ENCODE measurements at places on chromosomes 3 and 15.

DNA sequence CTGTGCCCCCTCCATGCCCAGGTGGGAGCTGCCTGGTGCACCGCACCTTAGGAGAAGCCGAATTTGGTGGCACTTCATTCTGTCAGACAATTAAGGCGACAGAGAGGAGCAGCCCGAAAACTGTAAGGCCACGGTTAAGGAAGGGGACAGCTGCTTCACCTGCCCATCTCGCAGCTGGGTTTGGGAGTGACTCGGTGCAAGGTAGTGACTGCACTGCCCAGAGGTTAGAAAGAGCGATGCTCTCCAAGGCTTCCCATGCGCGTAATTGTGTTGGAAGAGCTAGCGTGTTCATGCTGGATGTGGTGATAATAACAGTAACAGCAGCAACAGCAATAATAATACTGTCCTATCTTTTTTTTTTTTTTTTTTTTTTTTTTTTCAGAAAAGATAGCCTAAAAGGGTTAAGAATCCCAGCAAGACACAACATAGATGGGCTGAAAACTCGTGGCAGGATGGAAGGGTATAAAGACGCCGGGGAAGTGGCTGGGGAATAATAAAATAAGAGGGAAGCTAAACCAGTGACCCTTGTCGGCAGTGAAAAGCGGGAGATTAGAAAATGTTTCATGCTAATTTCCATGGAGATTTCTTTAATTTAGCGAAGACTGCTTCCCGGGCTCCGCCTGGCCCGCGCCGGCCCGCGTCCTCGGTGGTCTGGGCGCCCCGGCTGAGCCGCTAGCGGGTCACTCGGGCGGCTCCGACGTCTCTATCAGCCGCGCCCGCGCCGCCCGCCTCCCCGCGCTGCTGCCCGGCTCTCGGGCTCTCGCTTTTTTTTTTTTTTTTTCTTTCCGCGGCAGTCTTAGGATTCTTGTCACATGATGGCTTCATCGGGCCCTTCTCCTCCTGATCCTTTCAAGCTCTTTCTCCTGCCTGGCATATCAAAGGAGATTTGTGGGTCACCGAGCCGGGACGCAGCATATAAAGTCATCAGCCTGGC lies 617.1 kb downstream of the NR2F2 start:
- no peak for DNase-seq

GRCh38 chr3:193559100-193559499 lies 4.4 kb upstream of the ATP13A4 start:
- no peak for DNase-seq

DNA sequence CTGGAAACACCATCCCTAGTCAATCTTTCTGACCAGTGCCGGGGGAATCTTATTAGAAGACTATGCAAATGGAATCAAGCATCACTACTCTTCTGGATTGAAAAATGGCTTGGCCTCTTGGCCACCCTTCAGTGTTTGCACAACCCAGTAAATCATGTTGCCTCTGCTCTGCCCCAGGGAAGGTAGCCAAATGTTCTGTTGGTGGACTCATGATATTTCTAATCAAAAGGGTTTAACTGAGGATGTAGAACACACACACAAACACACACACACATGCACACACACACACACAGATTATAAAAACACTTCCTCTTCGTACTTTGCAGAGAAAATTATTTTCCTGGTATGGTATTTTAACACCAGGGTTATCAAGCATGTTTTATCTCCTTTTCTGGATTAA lies 7.9 kb downstream of the RBP2 start:
- no peak for DNase-seq

DNA sequence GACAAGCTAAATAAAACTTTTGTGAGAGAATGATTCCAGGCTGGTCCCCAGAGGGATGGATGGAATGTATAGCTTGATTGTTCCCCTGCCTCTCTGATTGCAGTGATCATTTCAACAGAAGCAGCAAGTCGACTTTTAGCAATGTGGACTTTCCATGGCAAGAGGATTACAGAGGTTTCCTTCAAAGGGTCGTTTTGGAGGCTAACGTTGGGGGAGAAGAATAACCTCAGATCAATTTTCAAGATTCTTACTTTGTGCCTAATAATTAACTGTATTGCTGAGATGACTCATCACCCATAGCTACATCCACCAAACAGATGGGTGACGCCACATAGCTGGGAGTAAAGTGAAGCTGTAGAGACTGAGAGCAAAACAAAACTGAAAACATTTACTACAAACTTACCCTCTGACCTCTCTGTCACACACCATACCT lies 79.9 kb downstream of the GTPBP8 start:
- no peak for DNase-seq

DNA sequence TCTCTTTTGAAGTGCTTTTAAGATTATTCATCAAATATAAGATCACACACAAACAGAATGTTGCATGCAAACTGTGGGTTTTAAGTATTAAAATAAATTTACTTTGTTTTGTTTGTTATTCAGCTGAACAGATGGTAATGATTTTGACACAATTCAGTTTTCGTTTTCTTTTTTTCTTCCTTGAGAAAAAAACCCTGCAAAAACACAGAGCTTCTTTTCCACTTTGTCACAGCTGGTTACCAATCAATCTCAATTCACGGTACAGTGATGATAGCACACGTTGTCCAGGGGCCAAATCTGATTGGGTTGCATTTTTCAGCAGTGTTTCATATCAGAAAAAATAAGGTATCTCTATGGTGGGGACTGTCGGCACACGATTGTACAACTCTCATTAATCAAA lies 473.6 kb downstream of the ROBO2 start:
- DNase-seq: no peak

GRCh38 chr15:70526974-70527325 lies 236.4 kb downstream of the UACA start:
- DNase-seq: no peak

GRCh38 chr3:70731046-70731445 lies 418.6 kb upstream of the MDFIC2 start:
- no peak for DNase-seq

GRCh38 chr15:100767001-100767825 lies 112.4 kb upstream of the ALDH1A3 start:
- no peak for DNase-seq

GRCh38 chr15:30978328-30978727 lies 13.1 kb downstream of the MTMR10 start:
- no peak for DNase-seq

DNA sequence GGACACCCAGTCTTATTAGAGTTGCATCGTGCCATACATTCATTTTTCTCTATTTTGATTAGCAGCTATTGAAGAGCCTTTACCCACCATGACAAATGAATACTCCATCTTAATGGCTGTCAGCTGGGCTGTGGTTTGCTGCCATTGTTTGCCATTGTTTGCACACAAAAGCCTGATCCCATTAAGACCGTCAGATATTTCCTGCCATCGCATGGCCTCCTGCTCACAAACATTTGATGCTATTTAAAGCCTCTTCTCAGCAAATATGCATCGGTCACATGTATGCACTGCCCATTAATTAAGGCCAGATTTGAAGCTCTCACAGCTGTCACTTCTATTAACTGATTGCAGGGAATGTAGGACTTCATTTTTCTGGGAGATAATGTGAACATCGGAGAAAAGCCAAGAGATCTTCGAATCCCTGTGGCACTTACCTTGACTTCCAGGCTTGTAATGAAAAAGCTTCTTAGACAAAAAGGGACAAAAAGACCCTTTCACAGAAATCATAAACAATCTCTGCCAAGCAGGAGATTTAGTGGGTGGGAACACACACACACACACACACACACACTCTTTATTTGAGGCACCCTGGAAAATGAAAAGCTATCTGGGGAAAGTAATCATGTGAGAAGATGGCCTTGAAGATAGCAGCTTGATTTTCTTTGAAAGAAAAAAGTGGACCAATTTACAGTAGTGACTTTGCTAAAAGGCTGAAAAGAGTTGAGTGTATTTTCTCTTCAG lies 175.4 kb upstream of the NR2E3 start:
- DNase-seq: no peak

- no peak for DNase-seq
These were observed 304.7 kb downstream of the SUCLG2 start for GRCh38 chr3:67349551-67350174.

GRCh38 chr3:143084856-143085731 lies 34.5 kb upstream of the CHST2 start:
- no peak for DNase-seq
